Stimulated activated CD4-positive, alpha-beta T cell treated with anti-CD3 and anti-CD28 coated beads, TNF-alpha, amount 100 ng/mL, for 4 hours (primary cell): ENCODE measurements at places on chromosomes 2 and 18.

DNA sequence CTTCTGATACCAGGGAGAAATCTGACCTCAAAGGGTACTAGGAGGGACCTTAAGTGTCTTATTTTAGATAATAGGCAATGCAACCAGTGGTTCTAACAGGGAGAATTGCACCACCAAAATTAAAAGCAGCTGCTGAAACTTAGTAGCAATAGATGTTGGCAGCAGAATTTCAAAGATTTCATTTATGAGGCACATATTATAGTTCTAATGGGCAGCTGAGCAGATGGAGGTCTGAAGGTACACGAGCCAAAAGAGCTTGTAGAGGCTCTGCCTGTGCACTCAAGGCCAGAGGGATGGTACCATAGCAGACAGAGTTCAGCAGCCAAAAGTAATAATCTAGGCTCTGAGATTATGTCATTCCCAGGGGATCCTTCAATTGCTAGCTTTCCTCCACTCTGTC lies 87.3 kb upstream of the NCKAP5 start:
- no peak for DNase-seq

DNA sequence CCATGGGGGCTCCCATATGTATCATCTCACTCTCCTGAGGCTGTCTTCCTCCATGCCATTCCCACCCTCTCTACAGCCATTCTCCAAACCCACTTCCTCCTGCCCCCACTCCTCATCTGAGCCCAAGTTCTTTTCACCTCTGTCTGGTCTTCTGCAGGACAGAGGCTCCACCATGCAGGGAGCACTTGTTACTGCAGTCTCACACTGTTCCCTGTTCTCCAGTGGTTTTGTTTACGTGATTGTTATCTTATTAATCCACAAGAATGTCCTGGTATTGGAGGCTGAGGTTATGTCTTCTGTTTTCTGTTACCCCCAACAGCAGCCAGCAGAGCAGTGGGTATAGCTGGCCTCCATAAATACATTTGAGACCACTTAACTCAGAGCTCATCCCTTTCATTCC lies 51.4 kb downstream of the PAX8 start:
- no peak for DNase-seq

DNA sequence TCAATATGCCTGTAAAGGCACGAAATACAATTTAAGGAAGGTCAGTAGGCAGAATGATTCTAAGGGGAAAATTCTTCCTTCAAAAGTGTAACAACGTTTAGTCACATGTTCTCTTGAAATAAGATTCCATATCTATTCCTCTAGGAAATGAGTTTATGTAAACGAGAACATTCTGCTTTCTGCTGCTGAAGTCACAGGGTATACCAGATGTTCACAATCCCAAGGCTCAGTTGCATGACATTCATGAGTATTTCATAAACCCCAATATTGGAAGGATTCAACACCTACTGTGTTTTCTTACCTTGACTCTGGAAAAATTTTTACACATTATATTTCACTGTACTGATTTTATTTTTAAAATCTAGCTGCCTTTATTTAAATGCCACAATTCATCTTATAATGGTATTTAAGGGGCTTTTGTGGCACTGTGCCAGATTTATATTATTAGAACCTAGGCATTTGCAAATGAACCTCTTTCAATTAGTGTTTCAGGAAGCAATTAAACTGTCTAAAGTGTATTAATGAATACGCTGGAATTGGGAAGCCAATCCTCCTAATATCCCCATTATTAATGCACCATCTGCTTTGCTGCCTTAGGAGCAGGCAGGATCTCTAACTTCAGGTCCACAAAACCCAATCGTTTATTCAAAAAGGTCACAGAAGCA lies 542.6 kb upstream of the KLHL29 start:
- no peak for DNase-seq

DNA sequence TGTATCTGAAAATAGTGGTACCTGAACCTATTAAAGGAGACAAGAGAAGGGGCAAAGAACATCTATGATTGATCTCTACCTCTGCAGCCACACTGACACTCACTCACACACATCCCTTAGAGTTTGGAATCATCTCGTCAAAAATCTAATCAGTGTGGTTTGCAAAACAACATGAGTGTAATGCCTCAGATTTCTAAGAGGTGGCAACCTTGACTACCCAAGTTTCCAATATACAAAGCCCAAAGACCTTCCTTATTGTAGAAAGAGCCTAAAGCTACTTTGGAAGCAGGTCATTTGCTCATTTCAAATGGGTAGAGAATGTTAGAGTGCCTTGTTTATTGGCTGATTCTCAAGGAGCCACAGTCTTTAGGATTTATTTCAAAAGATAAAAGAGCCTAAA lies 444.9 kb downstream of the ARHGAP15 start:
- DNase-seq: no peak

- no peak for DNase-seq
These were observed 25.5 kb downstream of the VRK2 start for GRCh38 chr2:58072102-58072501.

DNA sequence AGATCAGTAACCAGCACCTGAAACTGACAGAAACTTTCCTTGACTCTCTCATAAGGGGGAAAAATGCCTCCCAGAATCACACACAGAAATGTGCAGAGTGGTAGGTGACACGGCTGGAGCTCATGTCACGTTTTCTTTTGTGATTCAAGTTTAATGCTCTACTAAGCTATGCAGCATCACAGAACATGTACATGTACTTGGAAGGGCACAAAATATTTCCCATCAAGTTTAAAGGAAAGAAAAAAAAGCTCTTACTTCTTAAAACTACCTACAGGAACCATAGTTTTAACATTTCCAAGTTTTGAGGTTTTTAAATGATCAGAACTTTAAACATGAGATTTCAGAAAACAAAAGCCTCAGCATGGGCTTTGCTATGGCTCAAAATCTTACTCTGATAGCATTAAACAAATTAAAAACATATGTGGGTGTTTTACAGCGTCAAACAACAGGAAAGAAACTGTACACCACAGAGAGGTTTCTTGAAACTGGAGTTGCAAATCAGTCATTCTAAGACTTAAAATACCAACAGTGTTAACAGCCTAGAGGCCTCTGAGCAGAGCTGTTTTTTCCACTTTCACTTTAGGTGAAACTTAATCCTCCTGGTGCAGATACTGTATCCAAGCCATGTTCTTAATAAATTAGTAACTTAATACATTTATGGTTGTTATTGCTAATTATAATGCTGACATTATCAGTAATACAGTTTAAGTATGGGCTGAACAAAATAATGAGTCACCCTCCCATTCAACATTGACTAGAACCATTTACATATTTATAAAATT lies 30.1 kb downstream of the MBP start:
- DNase-seq: no peak

DNA sequence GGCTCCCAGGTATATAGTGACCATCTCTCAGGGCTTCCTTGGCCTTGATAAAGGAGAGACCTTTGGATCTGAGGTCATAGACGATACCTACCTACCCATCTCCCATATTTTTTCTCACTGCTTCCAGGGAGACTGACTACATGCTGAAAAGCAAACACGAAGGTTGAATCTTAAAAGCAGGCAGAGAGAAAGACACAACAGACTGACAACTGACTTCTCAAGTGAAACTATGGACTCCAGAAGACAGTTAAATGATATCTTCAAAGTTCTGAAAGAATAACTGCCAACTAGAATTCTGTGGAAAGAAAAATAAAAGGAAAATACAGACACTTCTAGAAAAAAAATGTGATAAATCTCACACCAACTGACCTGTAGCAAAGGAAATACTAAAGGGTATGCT lies 76.5 kb upstream of the HAAO start:
- DNase-seq: no peak

DNA sequence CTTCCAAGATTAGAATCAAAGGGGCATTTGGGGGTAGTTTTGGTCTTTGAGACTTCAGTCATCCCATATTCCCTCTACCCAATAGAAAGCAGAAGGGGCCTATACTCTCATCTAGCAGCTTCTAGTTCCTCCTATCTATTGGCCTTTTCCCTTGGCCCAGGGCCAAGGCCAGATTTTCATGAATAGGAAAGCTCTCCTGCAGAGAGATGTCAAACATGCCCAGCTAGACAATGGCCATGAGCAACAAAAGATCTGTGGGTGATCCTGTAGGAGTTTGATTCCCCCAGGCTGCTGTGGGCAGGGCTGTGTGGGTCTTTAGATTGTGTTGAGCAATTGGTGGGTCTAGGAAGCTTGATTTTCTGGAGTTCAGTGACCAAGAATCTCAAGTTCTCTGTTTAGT lies 2.9 kb upstream of the ADCYAP1 start:
- no peak for DNase-seq
